ENCODE measurements at places on chromosomes 2 and 18.

- DNase-seq, result no peak
Measured at GRCh38 chr2:151408788-151409600, 708 bp upstream of the RIF1 start.

DNA sequence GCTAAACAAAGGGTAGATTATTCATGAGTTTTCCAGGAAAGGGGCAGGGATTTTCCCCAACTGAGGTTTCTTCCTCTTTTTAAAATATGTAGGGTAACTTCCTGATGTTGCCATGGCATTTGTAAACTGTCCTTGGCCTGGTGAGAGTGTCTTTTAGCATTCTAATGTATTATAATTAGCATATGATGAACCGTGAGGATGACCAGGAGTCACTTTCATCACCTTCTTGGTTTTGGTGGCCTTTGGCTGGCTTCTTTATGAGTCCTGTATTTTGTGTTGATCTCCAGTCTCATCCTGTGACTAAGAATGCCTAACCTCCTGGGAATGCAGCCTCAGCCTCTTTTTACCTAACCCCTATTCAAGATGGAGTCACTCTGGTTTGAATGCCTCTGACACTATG is 391.0 kb upstream of the LINC00305 start:
- no peak for DNase-seq

DNA sequence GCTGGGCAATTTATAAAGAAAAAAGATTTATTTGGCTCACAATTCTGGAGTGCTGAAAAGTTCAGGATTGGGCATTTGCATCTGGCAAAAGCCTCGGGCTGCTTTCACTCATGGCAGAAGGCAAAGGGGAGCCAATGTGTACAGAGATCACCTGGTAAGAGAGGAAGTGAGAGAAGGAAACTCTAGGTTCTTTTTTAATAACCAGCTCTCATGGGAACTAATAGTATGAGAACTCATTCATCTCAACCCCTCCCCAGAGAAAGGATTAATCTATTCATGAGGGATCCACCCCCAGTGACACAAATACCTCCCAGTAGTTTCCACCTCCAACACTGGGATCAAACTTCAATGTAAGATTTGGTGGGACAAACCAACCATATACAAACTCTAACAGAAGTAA is 129.0 kb downstream of the EVA1A start:
- no peak for DNase-seq

DNA sequence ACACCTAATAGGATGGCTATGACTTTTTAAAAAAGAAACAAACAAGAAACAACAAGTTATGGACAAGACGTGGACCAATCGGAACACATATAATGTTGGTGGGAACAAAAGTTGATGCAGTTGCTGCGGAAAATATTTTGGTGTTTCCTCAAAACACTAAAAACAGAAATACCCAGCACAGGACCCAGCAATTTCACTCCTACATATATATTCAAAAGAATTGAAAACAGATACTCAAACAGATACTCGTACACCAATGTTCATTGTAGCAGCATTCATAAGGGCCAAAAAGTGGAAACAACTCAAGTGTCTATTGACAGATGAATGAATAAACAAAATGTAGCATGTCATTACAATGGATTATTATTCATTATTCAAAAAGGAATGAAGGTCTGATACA is 12.1 kb downstream of the CCDC141 start:
- no peak for DNase-seq

DNA sequence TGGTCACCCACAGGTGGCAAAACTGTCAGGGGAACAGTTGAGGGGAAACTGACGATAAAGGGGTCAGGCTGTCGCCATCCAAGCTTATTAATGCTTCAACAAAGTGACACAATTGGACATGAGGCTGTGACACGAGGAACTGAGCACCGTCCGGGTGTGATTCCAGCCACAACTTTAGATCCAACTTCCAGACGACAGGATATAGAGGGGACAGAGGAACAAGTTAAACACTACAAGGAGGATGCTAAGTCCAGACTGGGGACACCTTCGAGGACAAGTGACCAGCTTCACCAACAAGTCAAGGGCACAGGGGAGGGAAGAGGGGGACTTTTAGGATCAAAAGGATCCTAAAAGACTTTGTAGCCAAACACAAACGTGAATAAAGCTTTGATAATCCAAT is 23.8 kb downstream of the BOK start:
- DNase-seq, result no peak

DNA sequence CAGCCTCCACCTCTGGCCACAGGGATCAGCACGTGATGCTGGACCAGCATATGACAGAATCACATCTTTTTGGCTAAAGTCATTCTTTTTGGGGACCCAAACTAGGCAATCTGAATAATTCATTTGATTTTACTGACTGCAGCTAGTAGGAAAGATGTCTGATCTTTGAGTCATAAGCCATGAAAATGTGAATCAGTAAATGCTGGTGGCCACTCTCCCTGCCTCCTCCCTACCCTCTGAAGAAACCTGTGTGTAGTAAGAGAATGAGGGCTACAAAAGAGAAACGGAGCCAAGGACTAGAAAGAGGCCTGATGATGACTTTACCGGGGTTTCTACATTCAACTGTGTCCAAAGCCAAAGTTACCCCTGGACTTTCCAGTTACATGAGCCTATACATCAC is 10.1 kb upstream of the LRPPRC start:
- DNase-seq, result no peak

DNA sequence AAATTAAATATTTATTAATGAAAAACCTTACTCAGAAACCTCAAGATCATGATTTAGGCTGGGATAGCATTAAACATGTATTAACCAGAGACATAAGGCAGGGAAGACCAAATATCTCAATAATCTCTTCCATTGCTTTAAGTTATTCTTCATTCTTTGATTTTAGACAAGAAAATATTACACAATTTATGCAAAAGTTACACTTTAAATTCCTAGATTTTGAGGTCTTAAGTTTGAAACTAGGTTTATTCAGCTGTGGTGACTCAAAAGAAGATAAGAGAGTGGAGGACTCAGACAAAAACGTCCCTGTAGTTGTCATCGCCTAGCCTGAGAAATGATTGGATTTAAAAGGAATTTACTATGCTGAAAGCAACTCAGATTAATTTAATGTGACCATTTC is 1110.3 kb downstream of the DPP10 start:
- DNase-seq, result no peak

DNA sequence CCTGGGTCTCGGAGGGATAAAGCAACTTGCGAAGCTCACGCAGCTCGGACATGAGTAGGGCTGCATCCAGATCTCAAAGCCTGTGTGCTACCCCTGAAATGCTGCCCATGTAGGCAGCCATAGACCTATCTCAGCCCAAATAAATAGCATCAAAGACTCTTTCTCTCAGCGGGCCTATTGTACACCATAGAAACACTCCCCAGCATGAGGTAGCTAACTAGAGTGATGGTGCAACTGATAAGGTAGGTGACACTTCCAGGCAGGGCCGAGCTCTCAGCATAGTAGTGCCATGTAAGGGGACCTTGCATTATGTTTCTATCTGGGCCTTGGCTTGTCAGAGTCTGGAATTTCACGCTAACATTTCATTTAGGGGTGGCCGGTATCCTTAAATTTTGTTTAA is 52.4 kb downstream of the RABL2A start:
- DNase-seq, result no peak

GRCh38 chr2:96869281-96869821 is 529 bp downstream of the SEMA4C start:
- DNase-seq, result no peak

GRCh38 chr2:220764171-220764570 is 807.9 kb downstream of the EPHA4 start:
- no peak for DNase-seq

- DNase-seq, result no peak
Measured at GRCh38 chr2:53436882-53437281, 330.7 kb upstream of the CHAC2 start.

- DNase-seq, result no peak
Measured at GRCh38 chr2:241204010-241204384, 15.5 kb downstream of the ANO7 start.

- DNase-seq, result no peak
Measured at GRCh38 chr18:57845605-57846074, 42.5 kb upstream of the ATP8B1 start.

DNA sequence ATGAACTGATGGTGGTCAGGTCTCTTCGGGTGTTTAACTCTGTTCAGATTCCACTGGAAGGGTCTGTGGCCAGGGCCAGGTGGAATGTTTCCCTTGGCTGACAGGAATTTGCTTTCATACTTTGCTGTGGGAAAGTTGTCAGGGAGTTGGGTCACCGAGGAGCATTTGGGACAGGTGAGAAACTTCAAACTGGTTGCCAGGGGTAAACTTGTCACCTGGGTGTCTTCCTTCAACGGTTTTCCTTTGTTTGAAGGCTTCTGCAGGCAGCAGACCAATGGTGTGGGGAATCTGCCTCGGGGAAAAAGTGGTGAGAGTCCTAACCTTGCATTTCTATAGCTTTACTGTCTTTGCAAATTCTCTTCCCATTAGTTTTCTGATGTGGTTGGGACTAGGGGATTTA is 92.2 kb downstream of the TGFA start:
- no peak for DNase-seq

DNA sequence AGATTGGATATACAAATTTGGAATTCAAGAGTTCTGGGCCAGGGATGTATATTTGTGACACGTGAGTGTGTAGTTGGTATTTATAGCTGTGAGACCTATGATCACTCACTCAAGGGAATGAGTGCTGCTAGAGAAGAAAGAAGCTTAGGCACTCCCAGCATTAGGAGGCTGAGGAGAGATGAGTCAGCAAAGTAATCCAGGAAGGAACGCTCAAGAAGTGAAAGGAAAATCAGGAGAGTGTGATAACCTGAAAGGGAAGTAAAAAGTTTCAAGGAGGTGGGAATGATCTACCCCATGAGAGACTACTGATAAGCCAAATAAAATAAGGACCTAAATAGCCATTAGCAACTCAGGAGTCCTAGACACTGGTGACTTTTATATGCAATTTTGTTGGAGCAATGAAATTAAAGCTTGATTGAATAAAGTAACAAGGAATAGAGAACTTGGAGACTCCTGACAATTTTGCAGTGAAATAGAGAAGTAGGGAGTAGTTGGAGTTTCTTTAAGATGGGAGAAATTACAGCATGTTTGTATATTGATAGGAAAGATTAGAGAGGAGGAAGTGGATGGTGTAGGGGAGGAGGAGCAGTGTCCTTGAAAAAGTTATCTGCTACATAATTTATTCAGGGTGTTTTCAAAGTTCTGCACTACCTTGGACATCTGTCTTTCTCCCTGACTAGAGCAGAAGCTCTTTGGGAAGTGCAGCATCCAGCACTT is 89.9 kb downstream of the UBE2E3 start:
- DNase-seq, result no peak

DNA sequence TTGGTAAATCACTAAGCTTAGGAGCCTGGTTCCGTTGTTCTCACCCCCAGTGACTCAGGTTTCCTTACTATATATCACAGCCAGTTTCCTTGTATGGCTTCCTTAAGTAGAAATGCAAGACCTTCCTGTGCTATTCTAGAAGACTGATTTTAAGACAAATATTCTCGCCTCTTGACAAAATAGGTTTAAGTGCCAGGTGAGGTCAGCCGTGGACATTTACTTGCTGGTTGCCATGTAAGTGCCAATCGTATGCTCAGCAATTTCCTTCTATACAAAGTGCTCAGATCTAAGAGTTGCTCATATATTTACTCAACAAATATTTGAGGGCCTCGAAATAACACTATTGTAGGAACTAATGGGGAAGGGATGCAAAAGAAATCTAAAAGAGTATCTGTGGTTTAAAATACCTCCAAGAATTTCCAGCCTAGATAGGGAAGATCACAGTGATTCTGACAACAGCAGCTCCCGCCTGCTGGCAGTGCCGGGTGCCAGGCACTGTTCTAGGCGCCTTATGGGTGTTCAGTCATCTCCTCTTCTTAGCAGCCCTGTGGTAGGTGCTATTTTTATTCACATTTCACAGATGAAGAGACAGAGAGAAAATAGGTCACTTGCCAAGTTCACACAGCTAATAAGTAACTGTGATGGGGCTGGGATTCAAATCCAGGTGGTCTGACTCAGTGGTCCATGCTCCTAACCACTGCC is 95.3 kb upstream of the B3GNT7 start:
- no peak for DNase-seq

GRCh38 chr18:24417480-24417879 is 9.0 kb upstream of the IMPACT start:
- DNase-seq, result no peak

GRCh38 chr2:190849774-190850173 is 30.8 kb upstream of the GLS start:
- no peak for DNase-seq

- peak; percentile 73 for DNase-seq
Measured at GRCh38 chr2:98444436-98445176, at the start of gene INPP4A. Gene INPP4A, plus strand, starts transcription at chr2:98444858. Its CDS starts 75,191 bp downstream, at chr2:98520049.

GRCh38 chr2:8984855-8985254 is 18.6 kb downstream of the MBOAT2 start:
- DNase-seq, result no peak

GRCh38 chr18:50465211-50466153 is 90.6 kb downstream of the SKA1 start:
- DNase-seq, result no peak

GRCh38 chr2:216650626-216651257 is 17.5 kb downstream of the IGFBP2 start:
- no peak for DNase-seq

- DNase-seq, result no peak
Measured at GRCh38 chr2:67867735-67868134, 195.1 kb downstream of the C1D start.

DNA sequence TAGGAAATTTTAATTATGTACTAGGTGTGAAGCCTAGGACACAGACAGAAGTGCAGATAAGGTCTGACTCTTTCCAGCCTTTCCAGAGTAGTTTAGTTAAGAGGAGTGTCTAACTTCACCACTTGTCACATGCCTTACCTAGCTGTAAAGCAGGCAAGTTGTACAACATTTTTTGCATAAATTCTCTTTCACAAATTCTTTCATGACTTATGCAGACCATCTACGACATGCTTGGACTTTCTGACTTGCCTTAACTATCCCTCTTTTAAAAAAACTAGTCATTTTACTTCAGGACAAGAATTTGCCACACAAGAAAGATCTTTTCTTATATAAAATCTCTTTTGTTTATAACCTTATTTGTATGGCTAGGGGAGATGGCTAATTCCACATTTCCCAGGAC is 1273.6 kb upstream of the SLC39A10 start:
- DNase-seq, result no peak

DNA sequence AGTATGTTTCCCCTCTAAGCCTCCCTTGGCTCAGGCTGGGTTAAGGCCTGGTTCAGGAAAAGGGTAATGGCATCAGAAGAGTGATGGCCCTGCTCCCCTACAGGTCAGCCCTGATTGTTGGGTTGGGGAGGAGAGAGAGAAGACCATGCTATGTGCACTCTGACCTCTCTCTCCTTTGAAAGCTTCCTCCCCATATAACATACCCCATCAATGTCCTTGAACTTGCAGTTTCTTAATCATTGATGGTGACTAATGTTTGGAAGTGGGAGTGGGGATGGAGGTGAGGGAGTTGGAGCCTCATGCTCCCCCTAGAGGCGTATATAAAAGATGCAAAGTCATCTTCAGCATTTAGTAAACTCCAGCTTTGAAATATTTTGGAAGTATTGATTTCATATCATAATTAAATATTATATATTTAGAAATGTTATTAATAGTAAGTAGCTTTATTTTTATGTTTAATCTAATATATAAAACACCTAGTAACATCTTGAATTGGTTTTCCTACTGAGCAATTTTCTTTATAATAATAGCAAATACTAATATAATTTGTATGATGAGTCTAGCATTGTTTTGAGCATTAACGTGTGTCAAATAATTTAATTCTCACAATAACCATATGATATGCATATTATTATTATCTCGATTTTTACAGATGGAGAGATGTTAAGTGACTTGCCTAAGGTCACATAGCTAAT is 8.8 kb downstream of the PLCL1 start:
- DNase-seq, result no peak

GRCh38 chr18:35547008-35547605 is 34.4 kb upstream of the GALNT1 start:
- no peak for DNase-seq

- no peak for DNase-seq
Measured at GRCh38 chr2:212448698-212449097, 89.9 kb downstream of the ERBB4 start.
